ENCODE measurements at places on chromosomes 1 and 21. TPM values are rescaled to one million over a fixed set of nuclear protein-coding genes. Genes with fewer than 3 reads are reported as not detected.

The CATSPERE gene
- polyA plus RNA-seq, result 0.58 TPM

The TIMM17A gene
- polyA plus RNA-seq, result 37.0 TPM

DNA sequence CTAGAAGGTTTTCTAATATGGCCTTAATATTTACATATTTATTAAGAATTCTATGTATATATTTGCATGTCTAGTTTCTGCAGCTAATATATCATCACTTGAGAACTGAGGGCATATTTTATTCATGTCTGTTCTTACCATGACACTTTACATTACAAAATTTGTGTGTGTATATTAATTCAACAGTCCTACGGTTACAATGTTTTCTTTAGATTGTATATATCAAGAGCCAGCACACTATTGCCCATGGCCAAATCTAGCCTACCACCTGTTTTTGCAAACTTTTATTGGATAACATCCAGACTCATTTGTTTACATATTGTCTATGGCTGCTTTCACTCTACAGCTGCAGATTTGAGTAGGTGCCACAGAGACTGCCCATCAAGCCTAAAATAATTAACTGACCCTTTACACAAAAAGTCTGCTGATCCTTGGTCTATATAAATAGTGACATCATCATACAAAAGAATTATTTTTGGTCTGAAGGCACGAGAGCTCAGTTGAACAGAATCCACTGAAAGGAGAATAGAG, 577.4 kb upstream of the PBX1 start:
- H3K36me3 ChIP-seq, result no peaks in the 10 kb centered on the region
- H3K4me3 ChIP-seq, result no peak overlapping the region
- no peaks in the 10 kb centered on the region for H3K27me3 ChIP-seq
- no peaks in the 10 kb centered on the region for H3K4me1 ChIP-seq
- no peak for DNase-seq

DNA sequence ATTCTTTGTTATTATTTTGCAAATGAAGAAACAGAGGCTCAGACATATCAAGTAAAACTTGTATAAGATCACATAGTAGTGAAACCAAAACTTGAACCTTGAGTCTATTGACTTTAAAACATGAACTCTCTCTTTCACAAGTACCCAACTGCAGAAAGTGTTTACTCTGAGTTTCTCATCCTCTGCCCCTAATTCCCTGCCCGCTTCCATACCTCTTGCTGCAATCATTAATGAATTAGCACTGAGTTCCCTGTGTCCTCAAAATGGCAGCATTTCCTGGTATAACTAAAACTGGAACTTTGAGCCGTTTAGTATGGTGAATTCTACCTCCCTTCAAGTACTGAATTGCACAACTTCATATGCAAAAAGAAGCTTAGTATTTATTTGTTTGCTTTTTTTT, 147.7 kb upstream of the DNAH14 start:
- H3K27me3 ChIP-seq, result no peaks in the 10 kb centered on the region
- DNase-seq, result no peak
- H3K4me1 ChIP-seq, result no peaks in the 10 kb centered on the region
- no peak overlapping the region for H3K27ac ChIP-seq

GRCh38 chr1:230327892-230328284, 98.2 kb downstream of the PGBD5 start:
- H3K27me3 ChIP-seq, result no peaks in the 10 kb centered on the region
- no peak overlapping the region for H3K4me3 ChIP-seq
- no peak for DNase-seq
- H3K36me3 ChIP-seq, result no peaks in the 10 kb centered on the region

GRCh38 chr1:77514921-77515776, 167.3 kb downstream of the ZZZ3 start:
- H3K27me3 ChIP-seq, result no peaks in the 10 kb centered on the region
- DNase-seq, result no peak
- no peak overlapping the region for H3K27ac ChIP-seq
- no peaks in the 10 kb centered on the region for H3K4me1 ChIP-seq
- H3K4me3 ChIP-seq, result no peak overlapping the region

GRCh38 chr1:62781841-62782543, 1.9 kb upstream of the ATG4C start:
- no peak overlapping the region for H3K27ac ChIP-seq
- no peaks in the 10 kb centered on the region for H3K36me3 ChIP-seq

- peaks cover 3% of the 10 kb centered on the region for H3K4me1 ChIP-seq
- H3K36me3 ChIP-seq, result no peaks in the 10 kb centered on the region
- no peaks in the 10 kb centered on the region for H3K27me3 ChIP-seq
- no peak overlapping the region for H3K4me3 ChIP-seq
- DNase-seq, result no peak
- no peak overlapping the region for H3K27ac ChIP-seq
Observed at GRCh38 chr1:109822749-109823542, 59.2 kb upstream of the EPS8L3 start.

DNA sequence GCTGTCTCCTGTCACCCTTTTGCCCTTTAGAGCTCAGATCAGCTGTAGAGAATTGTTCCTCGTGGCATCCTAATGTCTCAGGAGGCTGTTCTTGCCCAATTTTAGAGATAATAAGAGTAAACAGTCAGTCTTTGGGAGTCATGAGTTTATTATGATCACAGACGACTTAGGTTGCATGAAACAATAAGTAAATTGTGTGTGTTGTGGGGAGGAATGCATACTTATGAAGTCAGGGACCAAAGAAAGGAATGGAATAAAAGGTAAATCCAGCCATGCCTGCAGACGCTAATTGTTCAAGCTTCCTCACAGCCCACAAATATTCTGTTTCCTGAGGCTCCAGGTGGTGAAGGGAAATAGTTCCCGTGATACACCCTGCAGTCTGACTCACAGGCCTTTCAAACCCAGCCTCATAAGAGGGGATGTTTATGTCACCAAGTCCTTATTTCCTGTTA, 897 bp downstream of the EPHX4 start:
- no peak overlapping the region for H3K27ac ChIP-seq
- H3K27me3 ChIP-seq, result peaks cover 34% of the 10 kb centered on the region
- no peak for DNase-seq
- H3K4me3 ChIP-seq, result no peak overlapping the region

DNA sequence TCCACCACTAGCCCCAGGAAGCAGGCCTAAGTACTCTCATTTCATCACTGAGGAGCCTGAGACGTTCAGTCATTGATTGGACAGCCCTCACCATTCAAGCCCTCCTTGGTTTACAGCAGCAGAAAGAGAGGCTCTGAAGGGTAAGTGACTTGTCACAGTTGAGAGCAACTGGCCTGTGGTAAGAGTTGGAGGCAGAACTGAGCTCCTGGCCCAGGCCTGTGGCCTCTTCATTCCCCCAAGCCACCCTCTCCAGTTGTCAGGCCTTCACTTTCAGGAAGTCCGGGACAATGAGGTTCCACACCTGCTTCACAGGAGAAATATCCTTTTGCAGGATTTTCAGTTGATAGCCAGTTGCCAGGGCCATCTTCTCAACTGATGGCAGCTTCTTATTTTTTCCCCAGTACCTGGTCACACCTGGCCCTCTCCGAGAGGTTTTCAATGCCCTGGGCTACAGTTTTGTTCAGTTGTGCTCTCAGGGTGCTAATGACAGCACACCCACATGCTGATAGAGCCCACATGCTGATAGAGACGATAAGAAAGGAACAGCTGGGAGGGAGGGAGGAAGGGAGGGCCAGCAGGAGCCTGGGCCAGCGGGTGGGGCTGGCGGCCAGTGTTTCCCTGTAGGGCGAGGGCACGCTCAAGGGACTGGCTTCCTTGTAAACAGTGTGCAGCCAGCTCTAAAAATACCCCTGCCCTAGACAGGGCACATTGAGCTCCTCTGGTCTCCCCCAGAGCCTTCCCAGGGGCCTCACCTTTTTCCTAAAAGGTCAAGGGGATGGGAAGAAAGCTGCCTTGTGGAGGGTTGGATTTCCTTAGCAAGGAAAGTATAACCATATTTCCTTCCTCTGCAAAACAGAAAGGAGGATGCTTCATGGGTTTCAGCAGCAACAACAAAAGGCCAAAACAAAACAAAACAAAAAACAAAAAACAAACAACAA, 112.7 kb upstream of the JUN start:
- DNase-seq, result no peak
- no peak overlapping the region for H3K27ac ChIP-seq
- H3K36me3 ChIP-seq, result no peaks in the 10 kb centered on the region
- no peak overlapping the region for H3K4me3 ChIP-seq

- no peak overlapping the region for H3K4me3 ChIP-seq
- no peak overlapping the region for H3K27ac ChIP-seq
- no peaks in the 10 kb centered on the region for H3K36me3 ChIP-seq
Observed at GRCh38 chr1:33234588-33234990, 21.7 kb upstream of the ZNF362 start.

GRCh38 chr1:38852780-38853179, 6.8 kb downstream of the RRAGC start:
- no peak for DNase-seq
- peaks cover 15% of the 10 kb centered on the region for H3K4me1 ChIP-seq
- H3K36me3 ChIP-seq, result peaks cover 58% of the 10 kb centered on the region
- H3K27me3 ChIP-seq, result no peaks in the 10 kb centered on the region
- peak overlapping the region; percentile 29 for H3K4me3 ChIP-seq
- no peak overlapping the region for H3K27ac ChIP-seq

Data from CD4-positive, CD25-positive, alpha-beta regulatory T cell (primary cell).